ENCODE measurements at places on chromosomes 11 and 22. TPM values are rescaled to one million over a fixed set of nuclear protein-coding genes. Genes with fewer than 3 reads are reported as not detected.

- H3K27ac ChIP-seq, result no peak overlapping the region
- no peak for DNase-seq
- H3K27me3 ChIP-seq, result no peaks in the 10 kb centered on the region
Observed at GRCh38 chr11:83706566-83706965, 420.4 kb upstream of the CCDC90B start.

GRCh38 chr11:32087597-32087996 is 3.3 kb upstream of the RCN1 start:
- no peaks in the 10 kb centered on the region for H3K36me3 ChIP-seq
- H3K4me3 ChIP-seq, result no peak overlapping the region
- peaks cover 24% of the 10 kb centered on the region for H3K4me1 ChIP-seq
- DNase-seq, result no peak
- H3K27ac ChIP-seq, result no peak overlapping the region

DNA sequence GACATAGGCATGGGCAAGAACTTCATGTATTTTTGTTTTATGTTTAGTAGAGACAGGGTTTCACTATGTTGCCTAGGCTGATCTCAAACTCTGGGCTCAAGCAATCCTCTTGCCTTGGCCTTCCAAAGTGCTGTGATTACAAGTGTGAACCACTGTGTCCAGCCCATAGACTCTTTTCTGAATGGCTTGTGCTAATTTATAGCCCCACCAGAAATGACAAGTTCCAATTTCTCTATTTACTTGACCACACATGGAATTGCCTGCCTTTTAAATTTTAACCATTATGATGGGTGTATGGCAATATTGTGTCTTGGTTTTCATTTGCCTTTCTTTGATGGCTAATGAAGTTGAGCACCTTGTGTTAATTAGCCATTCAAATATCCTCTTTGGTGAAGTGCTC is 85.8 kb upstream of the NECTIN1 start:
- no peaks in the 10 kb centered on the region for H3K36me3 ChIP-seq
- H3K4me1 ChIP-seq, result no peaks in the 10 kb centered on the region
- H3K4me3 ChIP-seq, result no peak overlapping the region
- no peaks in the 10 kb centered on the region for H3K27me3 ChIP-seq
- no peak for DNase-seq

GRCh38 chr11:16049611-16050010 is 306.7 kb downstream of the SOX6 start:
- H3K4me3 ChIP-seq, result no peak overlapping the region
- no peaks in the 10 kb centered on the region for H3K4me1 ChIP-seq
- no peaks in the 10 kb centered on the region for H3K27me3 ChIP-seq
- no peaks in the 10 kb centered on the region for H3K36me3 ChIP-seq

DNA sequence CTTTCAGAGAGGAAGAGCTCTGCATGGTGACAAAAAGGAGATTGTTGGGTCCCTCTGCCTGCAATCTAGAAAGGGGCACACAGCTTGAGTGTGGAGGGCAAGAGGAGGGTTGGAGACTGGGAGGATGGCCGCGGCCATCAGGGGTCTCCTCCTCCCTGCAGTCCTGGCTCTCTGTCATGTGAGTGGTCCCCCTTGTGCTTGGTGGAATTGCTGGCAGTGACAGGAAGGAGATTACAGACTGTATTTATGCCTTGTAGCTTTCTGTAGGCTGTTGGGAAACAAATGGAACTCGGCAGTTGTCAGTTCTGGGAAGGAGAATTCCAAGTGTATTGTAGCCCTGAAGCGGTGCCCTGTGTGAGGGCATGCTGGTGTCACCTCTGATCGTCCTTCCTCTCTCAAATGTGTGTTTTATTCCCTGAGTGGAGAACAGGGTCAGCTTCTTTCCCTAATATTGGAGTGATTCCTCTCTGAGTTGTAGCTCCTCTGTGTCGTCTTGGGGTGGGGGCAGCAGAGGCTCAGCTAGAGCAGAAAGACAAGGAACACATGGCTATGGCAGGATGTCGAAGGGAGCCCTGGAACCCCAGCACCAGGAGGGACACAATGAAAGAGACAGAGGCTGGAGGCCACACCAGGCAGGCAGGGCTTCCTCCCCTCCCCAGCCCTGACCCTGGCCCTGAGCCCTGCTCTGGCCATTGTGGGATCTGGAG is 163.1 kb downstream of the PKNOX2 start:
- H3K4me3 ChIP-seq, result no peak overlapping the region
- no peaks in the 10 kb centered on the region for H3K36me3 ChIP-seq

Gene CRYBB2
- total RNA-seq, result not detected

Gene MYEOV
- 18.1 TPM for total RNA-seq

Gene C11orf16
- total RNA-seq, result not detected

Gene TEAD1
- total RNA-seq, result 67.5 TPM

Data from suprapubic skin (tissue), 4 donors.